ENCODE measurements at places on chromosomes 11 and 22.

GRCh38 chr11:86790867-86791849, 9.2 kb upstream of the PRSS23 start:
- DNase-seq, result no peak

DNA sequence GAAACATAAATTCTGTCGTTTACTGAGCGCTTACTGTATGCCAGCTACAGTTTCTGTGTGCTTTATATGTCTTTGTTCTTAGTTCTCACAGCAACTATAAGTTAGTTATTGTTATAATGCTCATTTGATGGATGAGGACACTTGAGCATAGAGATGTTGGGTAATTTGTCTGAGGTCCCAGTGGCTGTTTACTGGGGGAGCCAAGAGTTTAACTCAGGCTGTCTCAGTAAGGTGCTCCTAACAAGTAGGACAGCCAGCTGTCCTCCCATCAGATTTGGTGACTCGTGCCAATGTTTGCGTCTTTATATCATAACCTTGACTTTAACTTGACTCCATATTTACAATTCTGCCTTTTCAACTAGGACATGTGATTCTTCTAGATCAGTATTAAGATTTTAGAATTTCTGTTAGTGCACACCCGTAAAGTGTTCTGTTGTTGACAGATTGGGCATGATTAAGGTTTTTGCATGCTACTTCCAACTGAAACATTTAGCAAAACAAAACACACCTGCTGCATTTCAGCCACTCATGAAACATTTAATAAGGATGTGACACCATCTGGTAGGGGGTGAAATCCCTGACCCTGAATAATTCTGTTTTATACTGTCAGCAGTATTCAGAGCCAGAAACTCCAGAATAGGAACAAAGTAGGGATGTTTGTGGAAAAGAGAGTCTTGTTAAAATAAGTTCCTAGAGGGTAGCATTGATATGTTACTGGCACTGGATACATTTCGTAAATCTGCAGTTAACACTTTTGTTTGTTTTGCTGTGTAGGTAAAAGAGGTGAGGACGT, 1.9 kb downstream of the REXO2 start:
- no peak for DNase-seq

GRCh38 chr11:76206327-76207081, at the start of gene WNT11:
Gene WNT11 (minus strand): TSS chr11:76206502. CDS start chr11:76206407, 95 bp downstream.
- DNase-seq, result no peak

DNA sequence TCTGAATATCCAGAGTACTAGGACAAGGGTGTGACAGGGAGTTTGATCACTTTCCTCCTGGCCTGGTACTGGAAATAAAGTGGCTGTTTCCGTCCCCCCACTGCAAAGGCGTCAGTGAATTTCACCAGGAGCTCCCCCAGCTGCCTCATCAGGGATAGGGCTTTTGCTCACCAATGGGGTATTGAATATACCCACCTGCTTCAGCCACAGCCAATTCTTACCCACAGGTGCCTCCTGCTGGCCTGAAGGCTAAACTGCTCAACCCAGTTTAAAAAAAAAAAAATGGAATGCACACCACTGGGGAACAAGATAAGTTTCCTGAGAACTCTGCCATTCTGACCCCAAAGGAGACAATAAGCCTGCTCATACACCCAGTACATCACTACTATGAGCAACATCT, 65.3 kb upstream of the MS4A8 start:
- DNase-seq, result no peak

- DNase-seq, result no peak
Measured at GRCh38 chr22:29208502-29208862, 2.8 kb downstream of the EMID1 start.

GRCh38 chr11:116615211-116615865, 157.4 kb downstream of the BUD13 start:
- DNase-seq, result no peak

DNA sequence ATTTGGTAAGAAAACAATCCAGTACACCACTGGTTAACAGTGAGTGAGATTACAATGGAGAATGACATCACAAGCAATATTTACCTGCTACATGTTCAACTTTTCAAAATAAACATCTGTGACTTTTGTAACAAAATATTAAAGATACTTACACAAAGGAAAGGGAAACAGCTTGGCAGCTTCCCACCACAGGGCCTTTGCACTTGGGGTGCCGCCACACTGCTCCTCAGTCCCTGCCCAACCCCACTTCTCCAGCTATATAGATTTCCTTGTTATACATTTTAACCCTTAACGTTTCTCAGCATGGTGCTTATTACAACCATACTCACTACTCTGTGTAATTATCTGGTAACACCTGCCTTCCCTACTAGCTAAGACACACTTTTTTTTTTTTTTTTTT, 10.9 kb downstream of the KMT5B start:
- no peak for DNase-seq

- no peak for DNase-seq
Measured at GRCh38 chr11:68115285-68115684, 5.9 kb downstream of the CHKA start.

- DNase-seq, result no peak
Measured at GRCh38 chr11:134637091-134638015, 225.3 kb upstream of the B3GAT1 start.

DNA sequence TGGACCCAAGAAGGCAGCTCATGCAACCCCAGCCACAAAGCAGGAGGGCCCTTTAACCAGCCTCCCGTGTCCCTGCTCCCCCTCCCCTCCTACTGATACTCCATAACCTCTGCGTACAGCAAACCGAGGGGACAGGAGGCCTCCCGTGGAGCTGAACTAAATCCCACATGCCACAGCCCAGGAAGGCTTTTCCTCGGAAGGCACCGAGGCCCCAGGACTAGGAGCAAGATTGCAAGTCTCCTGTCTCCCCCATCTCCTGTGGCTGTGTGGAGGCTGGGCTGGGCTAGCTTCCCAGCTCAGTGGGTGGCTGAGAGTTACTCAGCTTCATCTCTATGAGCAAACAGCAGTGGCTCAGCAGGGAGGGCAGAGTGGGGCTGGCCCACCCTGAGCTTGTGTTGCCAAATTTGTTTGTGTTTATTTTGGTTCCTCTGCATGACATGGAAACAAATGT, 62.7 kb upstream of the NECTIN1 start:
- DNase-seq, result no peak

Data from activated effector memory CD4-positive, alpha-beta T cell treated with Interleukin-2 at 50 U/mL for 16 hours (primary cell).